Stimulated activated CD8-positive, alpha-beta memory T cell treated with anti-CD3 and anti-CD28 coated beads, Interleukin-7, amount 100 ng/mL, for 1 hour (primary cell): ENCODE measurements at places on chromosomes 13 and 19.

DNA sequence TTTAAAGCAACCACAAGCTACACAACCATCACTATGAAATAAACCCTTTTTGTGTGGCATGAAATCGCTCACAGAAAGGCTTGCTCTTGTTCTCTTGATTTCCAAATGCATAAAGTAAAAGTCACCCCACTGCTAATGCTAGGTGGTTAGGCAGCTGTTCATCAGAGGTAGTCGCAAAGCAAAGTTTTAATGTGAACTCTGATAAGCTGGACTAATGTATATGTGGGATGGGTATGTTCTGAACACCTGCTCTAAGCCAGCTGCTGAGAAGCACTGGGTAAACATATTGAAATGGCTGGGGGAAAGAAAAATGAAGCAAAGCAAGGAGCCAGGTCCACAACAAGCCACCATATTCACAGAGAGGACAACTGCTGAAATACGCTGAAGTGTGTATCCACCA lies 142.3 kb downstream of the KLF12 start:
- DNase-seq = no peak

GRCh38 chr13:114151565-114152284 lies 19.3 kb upstream of the RASA3 start:
- DNase-seq = no peak

- no peak for DNase-seq
Observed at GRCh38 chr19:17266589-17266974, 661 bp upstream of the BABAM1 start.

DNA sequence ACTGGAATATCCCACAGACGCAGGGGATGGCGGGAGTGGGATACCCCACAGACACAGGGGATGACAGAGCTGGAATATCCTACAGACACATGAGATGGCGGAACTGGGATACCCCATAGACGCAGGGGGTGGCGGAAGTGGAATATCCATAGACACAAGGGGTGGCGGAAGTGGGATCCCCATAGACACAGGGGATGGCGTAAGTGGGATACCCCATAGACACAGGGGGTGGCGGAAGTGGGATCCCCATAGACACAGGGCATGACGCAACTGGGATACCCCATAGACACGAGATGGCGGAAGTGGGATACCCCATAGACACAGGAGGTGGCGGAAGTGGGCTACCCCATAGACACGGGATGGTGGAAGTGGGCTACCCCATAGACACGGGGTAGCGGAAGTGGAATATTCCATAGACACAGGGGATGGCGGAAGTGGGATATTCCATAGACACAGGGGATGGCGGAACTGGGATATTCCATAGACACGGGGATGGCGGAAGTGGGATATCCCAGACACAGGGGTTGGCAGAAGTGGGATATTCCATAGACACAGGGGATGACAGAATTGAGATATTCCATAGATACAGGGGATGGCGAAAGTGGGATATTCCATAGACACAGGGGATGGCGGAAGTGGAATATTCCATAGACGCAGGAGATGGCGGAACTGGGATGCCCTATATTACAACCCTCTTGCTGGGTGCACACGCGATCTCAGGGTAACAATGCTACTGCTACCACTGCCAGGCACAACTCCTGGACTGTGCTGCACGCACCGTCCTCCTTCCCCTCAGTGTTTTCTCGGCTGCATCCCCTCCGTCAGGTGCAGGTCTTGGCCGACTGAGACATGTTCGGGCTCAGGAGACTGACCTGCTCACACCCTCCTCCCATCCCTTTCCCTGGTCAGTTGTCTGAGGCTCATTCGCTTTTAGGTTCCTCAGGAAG lies 28.1 kb downstream of the ZNF787 start:
- no peak for DNase-seq

- no peak for DNase-seq
Observed at GRCh38 chr13:32086366-32086765, 54.8 kb downstream of the FRY start.

DNA sequence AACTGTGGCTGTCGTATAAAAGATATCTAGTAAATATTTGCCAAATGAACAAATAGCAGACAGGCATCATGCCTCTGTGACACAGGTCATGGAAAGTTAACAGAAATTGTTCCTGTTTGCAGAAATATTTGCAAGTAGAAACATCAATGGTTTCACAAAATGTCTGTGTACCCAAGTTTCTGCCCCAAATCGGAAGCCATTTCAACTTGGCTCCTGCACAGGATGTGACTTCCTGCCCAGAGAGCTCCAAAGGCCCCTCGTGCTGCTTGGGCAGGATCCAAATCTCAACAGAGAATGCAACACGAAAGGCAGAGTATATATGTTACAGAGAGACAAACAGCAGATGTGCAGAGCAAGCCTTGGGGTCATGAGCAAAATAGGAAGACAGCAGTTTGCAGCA lies 95.5 kb upstream of the SERP2 start:
- DNase-seq = no peak

- no peak for DNase-seq
Observed at GRCh38 chr19:4690361-4690760, 20.2 kb upstream of the MYDGF start.

- no peak for DNase-seq
Observed at GRCh38 chr13:101527130-101527529, 74.7 kb downstream of the ITGBL1 start.

DNA sequence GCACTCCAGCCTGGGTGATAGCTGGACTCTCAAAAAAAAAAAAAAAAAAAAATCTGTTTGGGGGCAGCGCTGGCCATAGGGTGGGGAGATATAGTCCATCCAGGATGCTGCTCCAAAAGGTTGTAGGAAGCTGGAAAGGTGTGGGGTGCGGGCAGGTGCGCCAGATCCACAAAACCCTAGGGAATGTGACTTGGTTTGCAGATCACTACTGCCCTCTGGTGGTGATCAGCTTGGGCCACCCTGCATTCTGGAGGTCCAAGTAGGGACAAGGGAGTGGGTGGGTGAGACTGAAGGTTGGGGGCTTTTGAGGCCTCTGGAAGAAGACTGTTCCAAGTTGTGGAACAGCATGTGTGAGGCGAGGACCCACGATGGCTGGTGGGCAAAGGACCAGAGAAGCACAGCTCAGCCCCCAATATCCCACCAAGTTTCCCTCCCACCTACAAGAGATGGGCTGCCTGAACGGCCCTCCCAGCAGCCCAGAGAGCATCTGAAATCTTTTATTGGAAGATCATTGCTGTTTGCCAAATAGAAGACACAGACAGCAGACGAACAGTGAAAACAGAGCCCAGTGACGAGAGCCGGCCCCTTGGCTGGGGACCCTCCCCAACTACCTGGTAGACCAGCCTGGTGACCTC lies 10.4 kb upstream of the TYK2 start:
- no peak for DNase-seq

DNA sequence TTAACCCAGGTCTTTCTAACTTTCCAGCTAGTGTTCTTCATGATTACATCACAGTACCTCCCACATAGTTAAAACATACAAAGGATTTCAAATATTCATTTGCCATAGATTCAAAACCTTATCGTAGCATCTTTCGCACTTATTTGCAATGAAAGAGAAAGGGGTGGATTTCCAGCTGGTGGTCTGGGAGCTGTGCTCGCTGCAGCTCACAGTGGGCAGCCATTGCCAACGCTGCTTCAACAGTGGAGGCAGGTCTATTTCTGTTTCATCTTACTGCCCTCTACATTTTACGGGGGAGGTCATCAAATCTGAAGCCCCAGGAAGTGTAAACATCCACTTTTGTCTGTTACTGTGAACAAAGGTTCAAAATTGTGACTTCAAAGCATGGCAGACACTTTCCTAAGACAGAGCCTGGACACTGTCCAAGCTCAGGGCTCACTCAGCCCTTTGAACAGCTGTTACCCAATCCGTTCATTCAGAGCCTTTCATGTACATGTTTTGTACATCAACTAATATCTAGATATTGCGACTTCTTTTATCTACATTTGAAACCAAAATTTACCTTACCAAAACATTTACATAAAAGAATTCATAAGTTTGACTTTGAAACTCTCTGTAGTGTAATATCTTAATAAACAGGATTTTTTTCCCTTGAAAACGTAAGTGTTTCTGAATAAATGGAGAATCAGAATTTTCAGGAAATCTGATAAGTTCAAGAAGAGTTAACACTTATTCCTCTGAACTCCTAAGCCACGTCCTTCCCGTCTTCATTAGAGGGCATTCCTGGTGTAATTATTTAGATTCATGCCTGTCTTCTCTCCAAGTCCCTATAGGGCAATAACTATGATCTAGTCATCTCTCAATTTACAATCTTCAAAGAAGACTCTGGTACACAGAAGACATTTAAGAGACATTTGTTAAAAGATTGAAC lies 25.1 kb downstream of the STARD13 start:
- no peak for DNase-seq

DNA sequence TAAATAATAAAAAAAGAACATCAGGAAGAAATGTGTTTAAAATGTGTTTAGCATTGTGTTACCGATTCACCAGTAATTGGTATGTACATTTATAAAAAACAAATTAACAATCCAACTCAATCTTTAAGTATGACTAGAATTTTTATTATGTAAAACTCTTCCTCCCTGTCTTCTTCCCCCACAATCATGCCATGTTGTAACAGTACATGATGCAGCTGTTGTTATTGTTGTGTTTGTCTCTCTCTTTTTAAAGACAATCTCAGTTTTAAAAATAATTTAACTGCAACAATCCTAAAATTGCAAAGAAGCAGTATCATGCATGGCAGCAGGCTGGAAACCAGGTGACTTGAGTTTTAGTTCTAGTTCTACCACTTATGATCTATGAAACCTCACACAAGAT lies 180.2 kb downstream of the RGCC start:
- no peak for DNase-seq

- DNase-seq = no peak
Observed at GRCh38 chr13:48687249-48687648, 33.5 kb downstream of the CYSLTR2 start.
